AG04450 (cell line): ENCODE measurements at places on chromosomes 4 and X.

- no peak for DNase-seq
Measured at GRCh38 chr4:158827543-158827981, 58.7 kb downstream of the FNIP2 start.

GRCh38 chr4:30753316-30753715 lies 33.1 kb downstream of the PCDH7 start:
- peak; percentile 38 for DNase-seq

- DNase-seq: no peak
Measured at GRCh38 chr4:169658975-169659715, 38.8 kb downstream of the CLCN3 start.

- no peak for DNase-seq
Measured at GRCh38 chrX:8731559-8732395, at the start of gene ANOS1. Gene ANOS1 (minus strand): TSS chrX:8732137. CDS start chrX:8732036, 101 bp downstream.

DNA sequence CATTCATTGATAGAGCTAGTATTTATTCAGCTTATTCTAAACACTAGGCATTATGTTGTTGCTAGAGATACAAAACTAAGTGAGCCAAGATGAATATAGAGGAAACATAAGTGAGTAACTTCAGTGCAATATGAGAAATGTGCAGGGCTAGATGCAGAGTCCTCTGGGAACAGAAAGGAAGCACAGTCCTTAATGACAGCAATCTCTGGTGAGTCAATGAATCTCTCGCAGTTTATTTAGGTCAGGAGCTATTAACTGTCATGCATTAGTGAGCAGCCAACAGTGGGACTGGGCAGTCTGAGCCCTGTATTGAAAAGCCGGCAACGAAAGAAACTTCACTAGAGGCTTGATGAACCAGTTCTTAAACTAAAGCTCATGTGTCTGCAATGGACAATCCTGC lies 598.1 kb upstream of the MAGEB2 start:
- no peak for DNase-seq

DNA sequence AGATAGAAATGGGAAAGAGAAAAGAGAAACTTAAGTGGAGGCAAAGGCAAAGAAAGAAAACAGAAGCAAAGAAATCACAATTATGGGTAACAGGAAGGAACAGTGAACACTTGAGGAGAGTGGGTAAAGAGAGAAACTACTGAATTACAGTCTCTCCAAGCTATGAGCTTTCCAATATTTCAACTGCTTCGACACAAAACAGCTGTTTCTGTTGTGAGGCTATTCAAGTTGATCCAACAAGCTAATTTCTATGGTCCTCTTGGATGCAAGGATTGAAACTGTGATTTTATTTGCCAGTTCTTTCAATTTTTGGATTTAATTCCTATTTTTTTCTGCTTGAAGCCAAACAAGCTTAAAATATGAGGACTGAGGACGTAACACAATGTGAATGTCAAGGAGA lies 80.5 kb upstream of the ADGRA3 start:
- DNase-seq: no peak

DNA sequence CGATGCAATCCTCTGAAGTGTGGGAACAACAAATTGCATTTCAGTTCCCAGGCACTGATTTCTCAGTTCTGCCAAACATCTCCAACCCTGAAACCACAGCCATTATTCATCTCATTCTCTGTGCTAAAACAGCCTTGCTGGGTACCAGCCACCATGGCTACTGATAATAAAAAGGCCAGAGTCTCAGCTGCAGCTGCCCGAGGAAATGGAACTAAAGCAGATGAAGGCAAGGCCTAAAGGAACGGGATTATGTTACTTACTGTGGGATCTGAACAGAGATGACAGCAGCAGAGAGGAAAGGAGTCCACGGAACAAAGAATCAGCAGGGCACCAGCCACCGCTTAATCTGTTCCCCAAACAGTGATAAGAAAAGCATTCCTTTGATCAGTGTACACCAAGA lies 155.7 kb downstream of the PAPSS1 start:
- DNase-seq: no peak

DNA sequence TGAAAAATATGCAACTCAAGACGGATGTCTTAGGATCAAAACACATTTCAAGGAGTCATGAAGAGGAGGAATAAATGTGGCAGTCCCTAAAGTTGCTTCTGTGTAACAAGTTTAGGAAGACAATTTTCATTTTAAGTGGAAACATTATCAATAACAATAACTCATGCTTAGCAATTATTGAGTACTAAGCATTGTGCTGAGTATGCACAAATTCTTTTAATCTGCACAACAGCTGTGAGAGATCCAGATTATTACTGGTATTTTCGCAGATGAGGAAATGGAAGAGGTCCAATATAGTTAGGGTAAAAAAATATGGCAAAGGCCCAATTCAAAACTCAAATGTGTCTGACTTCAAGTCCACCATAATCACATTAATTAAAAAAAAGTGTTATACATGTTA lies 2.9 kb upstream of the TEX13B start:
- no peak for DNase-seq

DNA sequence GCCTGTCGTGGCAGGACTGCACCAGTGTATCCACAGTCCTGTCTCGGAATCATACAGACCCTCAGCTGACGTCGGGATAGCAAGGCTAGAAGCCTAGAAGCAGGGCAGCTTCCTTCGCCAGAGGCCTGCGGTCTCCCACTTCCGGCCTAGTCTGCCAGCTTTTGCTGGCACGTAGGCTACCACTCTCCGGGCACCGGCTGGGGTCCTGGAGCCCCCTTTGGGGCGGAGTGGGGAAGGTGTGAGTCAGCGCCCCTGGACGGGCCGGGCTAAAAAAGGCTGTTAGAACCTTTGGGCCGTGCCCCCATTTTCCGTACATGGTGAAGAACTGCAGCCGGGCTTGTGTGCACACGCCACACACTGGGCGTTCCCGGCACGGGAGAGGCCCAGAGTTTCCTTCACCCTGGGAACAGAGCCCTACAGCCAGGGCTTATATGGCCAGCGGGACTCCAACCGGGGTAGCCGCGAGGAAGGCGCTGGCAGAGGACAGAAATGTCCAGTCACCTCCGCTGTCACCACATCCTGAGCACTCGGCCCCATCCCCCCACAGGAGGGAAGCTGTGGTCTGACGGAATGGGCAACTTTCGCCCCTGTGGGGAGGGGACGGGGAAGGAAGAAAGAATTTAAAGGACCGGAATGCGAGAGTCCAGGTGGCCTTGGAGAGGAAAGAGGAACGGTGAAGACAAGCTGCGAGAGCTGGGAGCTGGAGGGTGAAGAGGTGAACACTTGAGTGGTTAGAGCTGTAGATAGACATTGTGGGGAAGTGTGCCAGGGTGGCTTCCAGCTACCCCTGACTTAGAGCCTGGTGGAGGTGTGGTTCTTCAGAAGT lies 4.6 kb downstream of the MAGIX start:
- no peak for DNase-seq

GRCh38 chr4:19748519-19749479 lies 502.9 kb upstream of the SLIT2 start:
- peak; percentile 63 for DNase-seq

- no peak for DNase-seq
Measured at GRCh38 chr4:1413687-1414479, 7.6 kb upstream of the NKX1-1 start.

DNA sequence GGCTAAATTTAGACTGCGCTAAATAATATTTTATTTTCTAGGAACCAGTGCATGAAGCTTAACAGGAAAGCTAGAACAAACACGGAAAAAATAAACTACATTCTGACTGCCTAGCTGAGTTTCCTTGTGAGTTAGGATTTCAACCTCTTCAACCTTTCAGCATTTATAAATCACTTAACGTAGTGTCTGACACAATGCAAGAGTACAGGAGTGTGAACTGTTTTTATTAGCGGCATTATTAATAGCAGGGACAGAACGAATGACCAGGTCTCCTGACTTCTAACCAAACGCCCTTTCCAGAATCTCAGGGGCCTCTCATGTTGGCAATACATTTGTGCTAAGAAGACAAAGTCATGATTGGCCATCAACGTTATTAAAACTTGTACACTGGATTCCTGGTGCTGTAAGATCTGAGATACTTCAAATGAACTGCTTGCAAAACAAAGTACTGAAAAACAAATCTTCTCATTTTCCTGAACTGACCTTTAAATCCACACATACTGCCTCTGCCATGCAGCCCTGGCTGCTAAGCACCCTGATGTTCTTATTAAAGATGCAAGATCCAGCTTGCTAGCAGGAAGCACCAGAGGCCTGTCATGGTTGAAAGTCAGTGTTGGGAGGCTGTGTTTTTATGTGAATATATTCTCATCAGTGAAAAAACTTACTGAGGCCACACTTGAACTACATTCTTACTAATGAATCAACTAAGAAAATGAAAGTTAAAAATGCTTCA lies 380.4 kb upstream of the CPEB2 start:
- DNase-seq: no peak

GRCh38 chrX:46488712-46489111 lies 56.5 kb downstream of the ZNF674 start:
- DNase-seq: no peak

DNA sequence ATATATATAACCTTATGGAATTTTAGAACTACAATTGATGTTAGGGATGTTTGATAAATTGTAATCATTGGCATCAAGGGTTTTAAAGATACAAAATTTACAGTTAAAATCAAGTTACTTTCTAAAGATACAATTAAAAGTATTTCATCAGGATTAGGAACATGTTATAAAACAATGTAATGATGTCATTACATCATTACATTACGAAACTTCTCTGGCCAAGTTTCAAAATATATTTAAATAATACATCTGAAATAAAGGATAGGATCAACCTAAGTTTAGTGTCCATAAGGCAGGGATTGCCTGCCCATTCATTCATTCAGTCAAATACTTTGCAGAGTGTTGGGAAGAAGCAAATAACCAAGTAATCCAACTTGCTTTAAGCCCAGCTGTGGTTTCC lies 75.1 kb downstream of the TENM3 start:
- no peak for DNase-seq

- no peak for DNase-seq
Measured at GRCh38 chr4:37070041-37070440, 174.5 kb upstream of the NWD2 start.

GRCh38 chrX:46582325-46582724 lies 8.8 kb downstream of the CHST7 start:
- DNase-seq: no peak

GRCh38 chrX:47068214-47068613 lies 10.0 kb upstream of the RGN start:
- no peak for DNase-seq

- no peak for DNase-seq
Measured at GRCh38 chr4:107734120-107734519, 14.1 kb upstream of the PAPSS1 start.

DNA sequence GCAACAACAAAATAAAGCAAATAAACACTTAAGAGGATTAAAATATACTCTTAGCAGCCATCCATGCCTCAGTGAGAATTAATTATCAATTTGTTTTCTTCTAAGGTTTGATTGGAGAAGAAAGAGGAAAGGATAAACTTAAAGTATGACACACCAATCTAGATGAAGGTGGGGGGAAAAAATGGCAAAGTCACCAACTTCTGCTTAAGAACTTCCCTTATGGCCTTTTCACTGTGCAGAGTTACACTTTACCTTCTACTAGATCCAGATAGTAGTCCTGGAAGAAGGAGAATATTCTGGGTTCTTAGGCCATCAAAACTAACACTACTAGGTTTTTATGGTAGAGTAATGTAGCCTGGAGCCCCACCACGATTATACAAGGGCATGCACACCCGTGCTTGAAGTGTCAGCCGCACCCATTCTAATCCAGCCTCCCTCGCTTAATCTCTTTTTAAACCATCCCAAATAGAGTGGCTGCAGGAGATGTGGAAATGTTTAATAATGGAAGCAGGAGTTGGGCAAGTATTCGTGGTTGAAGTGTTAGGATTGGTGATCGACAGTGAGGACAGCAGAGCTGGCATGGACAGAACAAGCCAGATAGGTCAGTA lies 14.1 kb downstream of the ENPEP start:
- no peak for DNase-seq

- DNase-seq: no peak
Measured at GRCh38 chr4:109751852-109752251, 22.0 kb upstream of the PLA2G12A start.

DNA sequence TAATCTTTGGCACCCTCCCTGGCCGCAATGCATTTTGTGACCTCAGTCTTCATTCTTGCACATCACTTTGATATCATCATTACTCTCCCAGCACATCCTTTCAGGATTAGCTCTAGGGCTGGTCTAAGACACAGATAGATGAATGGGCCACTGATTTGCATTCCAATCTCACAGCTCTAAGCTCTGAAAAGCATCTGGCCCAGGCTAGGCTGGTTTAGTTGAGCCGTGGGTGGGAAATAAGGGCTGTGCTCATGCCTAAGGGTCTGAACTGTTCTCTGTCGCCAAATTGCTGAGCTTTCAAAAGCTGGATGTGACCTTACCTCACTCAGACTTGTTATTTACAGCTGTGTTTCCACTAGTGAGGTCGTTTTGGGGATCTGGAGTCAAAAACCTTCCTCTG lies 30.0 kb upstream of the SLC9A7 start:
- no peak for DNase-seq

DNA sequence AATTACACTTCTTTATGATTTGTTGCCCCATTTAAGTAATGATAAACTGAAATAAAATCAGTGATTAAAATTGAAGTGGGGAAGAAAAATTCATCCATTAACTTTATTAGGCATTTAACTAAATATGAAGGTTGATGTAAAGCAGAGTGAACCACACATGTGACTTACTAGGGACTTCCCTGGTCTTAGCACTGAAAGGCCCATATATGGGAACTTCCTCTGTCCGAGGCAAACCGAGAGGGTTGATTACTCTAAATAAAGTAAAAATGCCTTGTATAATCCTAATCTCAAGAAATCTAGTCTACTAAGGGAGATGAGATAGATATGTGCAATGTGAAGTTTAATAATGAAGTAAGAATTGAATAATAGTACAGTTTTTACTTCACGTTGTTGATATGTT lies 403.9 kb upstream of the RPS6KA3 start:
- no peak for DNase-seq

DNA sequence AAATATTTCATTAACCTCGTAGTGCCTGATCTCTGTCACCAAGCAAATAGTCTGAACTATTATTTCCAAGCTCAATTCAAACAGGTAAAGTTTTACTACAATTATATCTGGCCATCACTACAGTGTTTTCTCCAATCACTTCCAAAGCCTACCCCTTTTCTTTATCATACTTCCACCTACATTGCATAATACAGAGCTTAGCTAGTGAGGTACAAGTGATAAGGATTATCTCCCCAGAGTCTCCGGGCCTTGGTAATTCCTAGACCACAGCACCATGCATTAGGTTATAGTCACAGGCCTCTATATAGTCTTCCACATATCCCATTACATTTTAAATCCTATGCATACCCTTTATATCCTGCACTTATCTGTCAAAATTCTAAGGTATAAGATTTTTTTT lies 154.2 kb downstream of the SNCA start:
- DNase-seq: no peak

- DNase-seq: no peak
Measured at GRCh38 chr4:153218961-153219360, 14.7 kb downstream of the TRIM2 start.

- DNase-seq: no peak
Measured at GRCh38 chr4:24063731-24064130, 173.9 kb upstream of the PPARGC1A start.

DNA sequence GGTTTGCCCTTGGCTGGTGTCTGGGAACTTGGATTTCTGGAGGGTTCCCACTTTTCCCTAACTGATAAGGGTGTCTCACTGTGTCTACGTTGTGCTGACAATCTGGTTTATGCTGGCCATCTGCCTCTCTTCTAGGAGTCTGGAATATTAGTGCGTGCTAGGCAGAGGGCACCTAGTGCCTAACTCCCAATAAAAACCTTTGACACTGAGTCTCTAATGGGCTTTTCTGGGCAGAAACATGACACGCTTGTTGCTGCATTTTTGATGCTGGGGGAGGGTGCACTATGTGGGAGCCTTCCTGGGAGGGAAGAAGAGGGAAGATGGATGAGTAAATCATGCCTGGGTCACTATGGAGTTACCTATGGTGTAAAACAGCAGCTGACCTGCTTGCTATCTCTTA lies 16.3 kb upstream of the ZNF41 start:
- no peak for DNase-seq
